ENCODE measurements at places on chromosomes 3 and 15. TPM values are rescaled to one million over a fixed set of nuclear protein-coding genes. Genes with fewer than 3 reads are reported as not detected.

Gene SAMMSON
- total RNA-seq, result not detected

Gene FSTL1
- total RNA-seq, result 45.6 TPM

Gene ZNF197
- 16.3 TPM for total RNA-seq

Gene COX17
- total RNA-seq, result 10.0 TPM

Gene ARL14
- total RNA-seq, result 0.26 TPM

Gene LIPH
- 5.6 TPM for total RNA-seq

Gene TM6SF1
- 2.6 TPM for total RNA-seq

Gene ZIC4
- total RNA-seq, result not detected

Gene TTLL13
- under 0.01 TPM for total RNA-seq

Gene NUDT16
- 7.6 TPM for total RNA-seq

Gene GMNC
- under 0.01 TPM for total RNA-seq

Gene BCL2A1
- total RNA-seq, result 0.38 TPM

Gene EPHB1
- total RNA-seq, result under 0.01 TPM

Gene GUCA1C
- total RNA-seq, result not detected

Gene SKIC8
- 49.0 TPM for total RNA-seq

Gene TUSC7
- total RNA-seq, result not detected

Gene NME9
- not detected for total RNA-seq

Gene LXN
- total RNA-seq, result 6.8 TPM

Gene PEX5L
- under 0.01 TPM for total RNA-seq

Gene ILDR1
- 1.6 TPM for total RNA-seq

Gene MORC1
- total RNA-seq, result not detected

Gene GJD2
- not detected for total RNA-seq

Gene ADCY5
- total RNA-seq, result not detected

Gene CXCR6
- total RNA-seq, result not detected

Gene TM4SF18
- not detected for total RNA-seq

Gene XYLB
- 1.5 TPM for total RNA-seq

Gene CCDC39
- not detected for total RNA-seq

Gene CHL1
- total RNA-seq, result 0.26 TPM

Gene DNAH12
- total RNA-seq, result 0.13 TPM

Gene ATP13A5
- total RNA-seq, result not detected

Gene KCNAB1
- total RNA-seq, result 0.38 TPM

Gene C3orf20
- under 0.01 TPM for total RNA-seq

Gene CHRFAM7A
- total RNA-seq, result 0.51 TPM

Gene GRK7
- total RNA-seq, result not detected

Gene HACD2
- 46.6 TPM for total RNA-seq

Gene CCR3
- not detected for total RNA-seq

Gene NR1I2
- not detected for total RNA-seq

Gene EFL1
- total RNA-seq, result 28.2 TPM

Gene CRYGS
- total RNA-seq, result 0.79 TPM

Gene SNX4
- 21.9 TPM for total RNA-seq

Gene SH3GL3
- 1.1 TPM for total RNA-seq

Gene MOBP
- not detected for total RNA-seq

Gene ACTRT3
- total RNA-seq, result 0.64 TPM

Gene ITIH1
- not detected for total RNA-seq

Gene CCDC33
- total RNA-seq, result not detected

Gene GPR62
- not detected for total RNA-seq

Gene IQCH
- total RNA-seq, result 2.9 TPM

Gene RHOA
- 300 TPM for total RNA-seq

Gene LRRC15
- total RNA-seq, result not detected

Gene PLCL2
- 1.4 TPM for total RNA-seq

Gene MEX3B
- total RNA-seq, result 0.79 TPM

Gene CAMP
- total RNA-seq, result 11.3 TPM

Gene KBTBD13
- total RNA-seq, result not detected

Measured in bronchial epithelial cell (primary cell).